ENCODE measurements at places on chromosomes 1 and 21.

DNA sequence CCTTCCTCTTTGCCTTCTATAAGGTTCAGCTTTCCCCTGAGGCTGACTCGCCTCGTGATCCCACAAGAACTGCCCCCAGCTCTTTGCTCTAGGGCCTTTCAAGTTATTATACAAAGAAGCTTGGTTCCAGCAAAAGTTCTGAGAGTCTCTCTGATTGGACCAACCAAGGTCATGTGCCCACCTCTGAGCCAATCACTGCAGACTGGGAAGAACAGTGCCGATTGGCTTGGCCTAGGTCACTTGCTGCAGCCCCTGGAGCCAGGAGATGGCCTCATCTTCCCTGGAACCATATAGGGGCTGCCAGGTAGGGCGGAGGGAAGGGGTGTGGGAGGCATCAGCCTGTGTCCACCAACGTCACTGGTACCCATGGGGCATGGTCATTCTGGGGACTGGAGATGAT lies 22.8 kb downstream of the TAS1R2 start:
- no peak for DNase-seq

DNA sequence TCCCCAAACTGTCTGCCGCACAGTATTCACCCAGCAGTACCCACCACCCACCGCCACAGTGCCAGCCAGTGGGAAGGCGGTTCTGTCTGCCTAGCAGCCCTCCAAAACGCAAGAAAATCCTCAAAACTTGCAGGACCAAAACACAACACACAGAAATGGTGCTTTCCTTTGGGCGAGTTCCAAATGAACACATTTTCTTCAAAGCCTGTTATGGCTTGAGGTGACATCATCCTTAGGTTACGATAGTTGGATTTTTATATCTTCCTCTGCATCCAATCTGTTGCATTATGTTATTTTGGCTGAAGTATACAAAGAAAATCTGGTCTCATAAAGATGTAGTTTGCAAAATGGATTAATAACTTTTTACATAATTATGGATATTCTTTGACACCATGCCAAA lies 8.4 kb upstream of the SPRR3 start:
- no peak for DNase-seq

GRCh38 chr1:107750364-107750959 lies 214.5 kb downstream of the VAV3 start:
- no peak for DNase-seq

DNA sequence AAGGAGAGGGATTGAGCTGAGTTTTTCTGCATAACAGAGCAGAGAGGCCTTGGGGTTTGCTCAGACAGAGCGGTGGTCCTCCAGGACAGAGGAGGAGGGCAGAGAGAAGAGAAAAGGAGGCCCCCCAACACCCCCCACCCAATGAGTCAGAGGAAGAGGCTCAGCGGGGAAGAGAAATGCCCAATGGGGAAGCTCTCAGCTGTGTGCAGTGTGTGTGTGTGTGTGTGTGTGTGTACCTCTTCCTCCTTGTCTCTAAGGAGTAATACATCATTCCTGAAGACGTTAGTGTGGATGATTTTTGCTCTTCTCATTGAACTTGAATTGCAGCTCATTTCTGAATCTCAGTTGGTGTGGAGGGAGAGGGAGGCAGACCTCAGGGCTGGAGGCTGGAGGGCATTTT lies 8.7 kb downstream of the TMPRSS3 start:
- no peak for DNase-seq

DNA sequence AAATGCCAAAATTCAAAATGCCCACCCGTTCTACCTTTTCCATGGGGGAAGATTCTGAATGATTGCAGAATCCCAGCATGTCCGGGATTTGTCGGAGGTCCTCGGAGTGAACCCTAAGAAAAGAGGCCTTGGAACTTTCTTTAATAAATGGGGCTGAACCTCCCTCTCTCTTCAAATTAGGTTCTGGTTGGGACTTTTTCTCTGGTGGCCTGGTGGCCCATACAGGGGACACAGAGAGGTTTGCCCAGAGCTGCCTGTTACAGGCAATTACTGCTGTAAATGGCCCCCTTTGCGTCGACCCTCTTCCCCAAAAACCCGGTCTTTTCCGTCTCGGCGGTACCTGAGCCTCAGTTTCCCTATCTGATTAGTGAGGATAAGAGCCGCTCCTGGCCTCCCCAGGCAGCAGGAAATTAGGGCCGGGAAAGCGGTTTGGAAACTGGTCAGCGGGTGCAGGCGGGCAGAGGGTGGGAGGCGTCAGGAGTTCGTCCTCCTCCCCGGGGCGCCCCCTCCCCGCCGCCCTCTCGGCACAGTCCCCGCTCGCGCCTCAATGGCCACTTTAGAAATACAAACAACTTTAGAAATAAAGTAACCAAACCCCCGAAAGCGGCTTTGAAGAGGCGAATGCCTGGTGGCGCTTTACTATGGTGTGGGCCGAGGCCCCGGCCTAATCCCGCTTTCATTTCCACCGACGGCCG lies 15.6 kb downstream of the PAX7 start:
- no peak for DNase-seq

- no peak for DNase-seq
Measured at GRCh38 chr1:19078536-19078935, 122.1 kb upstream of the IFFO2 start.

GRCh38 chr1:69827732-69828131 lies 260.0 kb downstream of the LRRC7 start:
- DNase-seq, result no peak

- no peak for DNase-seq
Measured at GRCh38 chr1:26706315-26706714, 10.5 kb downstream of the ARID1A start.

DNA sequence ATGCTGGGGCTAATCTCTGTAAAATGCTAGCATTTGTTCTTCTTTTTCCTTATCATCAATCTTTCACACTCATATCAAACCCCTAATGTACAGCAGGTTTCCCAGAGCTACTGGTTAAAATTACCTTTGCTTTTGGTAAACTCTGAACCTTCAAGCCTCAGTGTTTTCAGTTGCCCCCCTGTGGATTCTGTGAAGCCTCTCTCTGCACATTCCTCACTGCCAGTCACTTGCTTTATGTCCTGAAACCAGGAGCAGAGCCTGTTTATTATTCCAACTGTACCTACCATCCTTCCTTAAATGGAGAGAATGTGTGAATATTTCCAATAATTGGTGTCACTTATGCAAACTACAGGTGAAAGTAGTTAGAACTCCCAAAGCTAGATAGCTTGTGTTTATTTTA lies 134.2 kb downstream of the NEK7 start:
- DNase-seq, result no peak

GRCh38 chr1:156684227-156684782 lies 7.1 kb upstream of the NES start:
- DNase-seq, result no peak

DNA sequence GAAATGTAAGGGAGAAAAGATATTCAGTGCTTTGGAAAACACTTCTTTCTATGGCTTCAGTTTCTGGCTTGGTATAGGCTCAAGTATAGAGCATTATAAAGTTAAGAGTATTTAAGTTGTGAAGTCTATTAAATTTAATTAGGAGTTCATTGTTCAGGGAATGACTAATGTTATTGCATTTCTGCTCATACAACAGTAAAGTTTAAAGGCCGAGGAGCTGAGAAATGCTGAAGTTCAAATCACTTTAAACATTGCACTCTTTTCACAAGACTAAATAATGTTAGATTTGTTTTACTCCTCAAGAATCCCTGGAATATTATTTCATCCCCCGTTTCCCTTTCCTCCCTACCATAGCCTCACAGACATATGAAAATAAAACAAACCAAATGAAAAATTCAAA lies 30.1 kb downstream of the RGS5 start:
- DNase-seq, result no peak

DNA sequence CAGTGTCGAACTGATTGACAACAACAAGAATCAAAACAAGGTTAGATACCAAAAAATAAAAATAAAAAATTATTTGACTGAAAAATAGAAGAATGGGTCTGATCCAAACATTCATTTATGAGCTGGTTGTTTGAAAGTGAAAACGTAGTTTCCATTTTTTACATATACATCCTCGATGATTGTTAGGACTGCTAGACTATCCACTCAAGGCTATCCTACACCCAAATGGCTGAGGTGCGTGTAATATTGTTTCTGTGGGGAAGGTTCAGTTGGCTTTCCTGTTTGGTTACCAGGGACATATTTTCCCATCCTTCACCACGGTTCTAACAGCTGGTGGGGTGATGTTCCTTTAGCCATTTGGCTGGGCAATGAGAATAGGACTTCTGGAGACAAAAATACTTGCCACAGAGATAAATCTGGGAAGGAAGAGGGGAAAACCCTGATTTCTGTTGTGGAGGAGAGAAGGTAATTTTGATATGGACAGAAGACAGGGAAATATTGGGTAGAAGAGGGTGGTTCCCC lies 66.3 kb downstream of the MAP3K7CL start:
- no peak for DNase-seq

GRCh38 chr1:32592943-32593342 lies 53.7 kb downstream of the ZBTB8A start:
- no peak for DNase-seq

DNA sequence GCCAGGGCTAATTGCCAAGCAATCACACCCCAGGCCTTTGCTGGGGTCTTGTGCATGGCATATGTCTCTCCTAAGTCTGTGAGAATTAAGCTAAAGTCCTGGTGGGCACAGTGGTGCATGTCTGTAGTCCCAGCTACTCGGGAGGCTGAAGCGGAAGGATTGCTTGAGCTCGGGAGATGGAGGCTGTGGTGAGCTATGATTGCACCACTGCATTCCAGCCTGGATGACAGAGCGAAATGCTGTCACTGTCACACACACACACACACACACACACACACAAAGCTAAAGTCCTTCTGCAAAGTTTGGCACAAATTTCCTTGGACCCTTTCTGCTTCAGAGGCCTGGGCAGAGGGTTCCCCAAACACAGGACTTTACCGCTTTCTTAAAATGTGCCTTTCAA lies 31.3 kb upstream of the DNAJC11 start:
- DNase-seq, result no peak

DNA sequence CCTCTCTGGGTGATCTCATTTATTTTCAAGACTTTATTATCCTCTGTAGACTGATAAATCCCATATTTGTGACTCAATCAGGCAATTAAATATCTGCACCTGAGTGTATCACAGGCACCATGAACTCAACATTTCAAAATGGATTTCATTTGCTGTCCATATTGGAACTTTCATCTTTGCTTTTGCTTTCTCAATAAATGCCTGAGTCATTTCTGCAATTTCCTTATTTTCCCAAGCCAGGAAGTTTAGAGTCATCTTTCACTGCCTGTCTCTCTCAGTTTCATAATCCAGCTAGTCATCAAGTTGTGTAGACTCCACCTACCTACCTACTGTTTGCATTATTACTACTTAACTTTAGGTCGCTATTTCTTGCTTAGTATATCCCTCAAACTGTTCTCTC lies 540.9 kb downstream of the LMO4 start:
- DNase-seq, result no peak

DNA sequence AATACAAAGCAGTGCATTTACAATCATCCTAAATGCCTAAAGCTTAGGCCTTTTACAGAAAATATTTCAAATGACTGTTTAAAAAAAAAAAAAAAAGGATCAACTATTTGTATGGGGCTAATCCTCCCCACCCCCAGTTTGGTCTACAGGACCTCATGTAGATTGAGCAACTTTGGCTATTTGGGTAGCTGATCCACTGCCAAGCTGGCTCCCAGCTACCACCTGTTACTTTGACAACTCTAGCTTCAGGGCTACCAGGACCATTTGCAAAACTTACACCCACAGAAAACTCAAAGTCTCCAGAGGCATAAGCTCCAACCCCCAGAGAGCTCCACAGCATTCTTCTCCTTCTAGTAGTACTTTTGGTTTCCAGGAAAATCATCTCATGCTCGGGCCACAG lies 29.4 kb downstream of the JAK1 start:
- no peak for DNase-seq

GRCh38 chr1:87208931-87209330 lies 119.7 kb upstream of the LMO4 start:
- no peak for DNase-seq

DNA sequence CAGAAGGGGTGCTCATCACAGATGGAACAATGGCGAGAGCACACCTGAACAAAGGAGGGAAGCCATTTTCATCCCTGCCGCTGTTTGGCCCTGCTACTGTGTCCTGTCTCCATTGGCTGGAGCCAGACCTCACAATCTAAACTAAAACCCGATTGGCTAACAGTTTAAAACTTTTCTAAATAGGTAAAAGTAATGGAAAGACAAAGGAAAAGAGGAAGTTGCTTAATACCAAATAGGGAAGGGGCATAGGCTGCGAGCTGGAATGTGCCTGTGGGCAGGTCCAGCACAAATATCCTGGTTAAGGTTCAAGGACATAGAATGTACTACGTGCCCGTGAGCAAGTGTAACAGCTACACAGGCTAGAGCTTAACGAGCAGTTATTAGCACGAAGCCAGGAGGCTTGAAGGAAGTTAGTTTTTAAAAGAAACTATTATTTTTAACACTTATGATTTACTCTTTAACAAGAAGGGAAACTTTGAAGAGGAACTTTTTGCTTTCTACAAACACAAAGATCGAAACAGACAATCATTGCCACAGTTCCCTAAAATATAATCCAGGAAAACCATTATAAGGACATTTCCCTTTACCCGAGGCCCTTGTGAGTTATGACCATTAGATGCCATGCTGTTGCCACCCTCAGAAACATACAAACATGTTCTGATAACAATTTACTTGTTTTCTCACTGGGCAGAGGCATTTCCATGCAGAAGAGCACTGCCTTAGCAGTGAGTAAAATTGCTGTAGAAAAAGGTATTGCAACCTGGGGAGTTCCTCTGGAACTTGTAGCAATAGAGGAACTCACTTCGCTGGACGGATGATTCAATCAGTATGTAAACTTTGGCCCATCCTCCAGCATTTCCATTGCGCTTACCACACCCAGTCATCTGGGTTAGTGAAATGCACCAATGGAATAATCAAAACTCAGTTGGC lies 4.8 kb upstream of the PTTG1IP start:
- DNase-seq, result no peak

- DNase-seq, result no peak
Measured at GRCh38 chr1:91617285-91617765, 116.7 kb downstream of the CDC7 start.

- DNase-seq, result no peak
Measured at GRCh38 chr1:109712321-109712864, 342 bp downstream of the GSTM5 start.

GRCh38 chr1:168629466-168629865 lies 53.1 kb downstream of the XCL1 start:
- no peak for DNase-seq

GRCh38 chr1:56489695-56490094 lies 89.7 kb downstream of the PLPP3 start:
- DNase-seq, result no peak

DNA sequence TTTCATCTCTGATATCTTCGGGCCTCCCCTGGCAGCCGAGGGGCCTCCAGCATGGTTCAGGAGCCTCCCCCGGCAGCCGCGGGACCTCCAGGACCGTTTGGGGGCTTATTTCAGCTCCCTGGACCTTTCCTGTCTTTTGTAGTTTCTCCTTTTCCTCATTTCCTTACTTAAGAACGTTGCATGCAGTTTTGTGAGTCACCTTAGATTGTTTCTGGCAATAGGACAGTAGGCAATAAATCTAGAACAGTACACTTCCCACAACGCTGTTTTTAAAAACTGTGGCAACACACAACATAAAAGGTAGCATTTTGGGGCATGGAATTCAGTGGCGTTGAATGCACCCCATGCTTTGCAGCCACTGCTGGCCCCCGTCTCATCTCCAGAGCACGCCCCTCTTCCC lies 24.4 kb downstream of the FAAP20 start:
- DNase-seq, result no peak

- no peak for DNase-seq
Measured at GRCh38 chr1:158652721-158653334, 33.7 kb downstream of the SPTA1 start.

All from activated CD8-positive, alpha-beta memory T cell treated with anti-CD3 and anti-CD28 coated beads for 4 hours (primary cell).